ENCODE measurements at places on chromosomes 2 and 18.

- DNase-seq, result peak; percentile 70
Observed at GRCh38 chr2:31318361-31319336, 84.7 kb downstream of the EHD3 start.

DNA sequence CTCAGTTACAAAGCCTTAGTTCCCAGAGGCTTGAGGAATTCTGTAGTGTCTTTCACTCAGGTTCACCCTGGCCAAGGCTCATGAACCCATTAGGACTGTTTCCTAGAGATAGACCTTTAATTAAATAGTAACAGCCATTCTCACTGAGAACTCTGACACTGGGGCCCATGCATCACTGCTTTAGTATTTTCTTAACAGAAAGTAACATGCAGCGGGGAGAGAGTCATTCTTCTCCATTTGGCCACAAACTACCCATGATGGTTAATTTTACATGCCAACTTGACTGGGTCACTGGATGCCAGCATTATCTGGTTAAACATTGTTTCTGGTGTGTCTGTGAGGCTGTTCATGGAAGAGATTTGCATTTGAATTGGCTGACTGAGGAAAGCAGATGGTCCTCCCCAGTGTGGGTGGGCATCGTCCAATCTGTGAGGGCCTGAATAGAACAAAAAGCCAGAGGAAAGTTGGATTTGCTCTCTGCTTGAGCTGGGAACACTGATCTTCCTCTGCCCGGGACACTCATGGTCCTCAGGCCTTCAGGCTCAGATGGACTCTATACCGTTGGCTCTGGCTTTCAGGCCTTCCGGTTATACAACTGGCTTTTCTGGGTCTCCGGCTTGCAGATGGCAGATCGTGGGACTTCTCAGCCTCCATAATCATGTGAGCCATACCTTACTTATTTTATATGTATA, 5.6 kb upstream of the CPLX4 start:
- no peak for DNase-seq

- no peak for DNase-seq
Observed at GRCh38 chr2:177830881-177831386, 241.6 kb downstream of the PDE11A start.

DNA sequence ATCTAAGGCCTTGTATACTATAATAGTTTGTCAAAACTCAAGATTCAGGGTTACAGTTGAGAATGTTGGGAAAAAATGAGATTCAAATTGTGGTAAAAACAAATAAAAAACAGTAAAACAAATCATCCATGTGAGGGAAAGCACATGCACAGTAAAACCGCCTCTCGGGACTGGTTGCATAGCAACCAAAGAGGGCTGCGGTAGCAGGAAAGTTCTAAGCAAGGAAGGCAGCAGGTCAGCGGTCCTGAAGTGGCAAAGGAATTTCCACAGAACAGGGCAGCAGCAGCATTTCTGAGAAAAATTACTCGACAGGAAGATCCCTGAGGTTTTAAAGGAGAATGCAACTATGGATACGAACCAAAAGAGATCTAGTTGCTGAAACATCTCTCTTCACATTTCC, 93.7 kb downstream of the DYNAP start:
- DNase-seq, result no peak

DNA sequence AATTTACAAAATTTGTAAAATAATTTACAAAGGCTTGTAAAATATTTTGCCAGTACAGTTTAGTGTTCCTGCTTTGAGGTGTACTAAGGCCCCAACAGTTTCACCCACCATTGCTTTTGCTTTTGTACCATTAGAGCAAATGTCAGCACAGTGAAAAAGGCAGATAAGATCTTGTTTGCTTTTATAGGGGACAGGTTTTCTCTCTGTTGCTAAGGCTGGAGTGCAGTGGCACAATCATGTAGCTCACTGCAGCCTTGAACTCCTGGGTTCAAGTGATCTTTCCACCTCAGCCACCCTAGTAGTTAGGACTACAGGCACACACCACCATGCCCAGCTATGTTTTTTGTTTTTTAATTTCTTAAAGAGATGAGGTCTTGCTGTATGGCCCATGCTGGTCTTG, 19.6 kb upstream of the NPC1 start:
- no peak for DNase-seq

DNA sequence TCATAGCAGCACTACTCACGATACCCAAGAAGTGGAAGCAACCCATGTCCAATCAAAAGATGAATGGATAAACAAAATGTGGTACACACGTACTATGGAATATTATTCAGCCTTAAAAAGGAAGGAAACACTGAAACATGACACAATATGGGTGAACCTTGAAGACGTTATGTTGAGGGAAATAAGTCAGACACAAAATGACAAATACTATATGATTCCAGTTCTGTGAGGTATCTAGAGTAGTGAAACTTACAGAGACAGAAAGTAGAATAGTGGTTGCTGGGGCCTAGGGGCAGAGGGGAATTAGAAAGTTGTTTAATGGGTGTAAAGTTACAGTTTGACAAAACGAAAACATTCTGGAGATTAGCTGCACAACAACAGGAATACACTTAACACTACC, 24.7 kb downstream of the TLK1 start:
- no peak for DNase-seq

GRCh38 chr2:45707661-45708060, 56.2 kb downstream of the PRKCE start:
- DNase-seq, result no peak

DNA sequence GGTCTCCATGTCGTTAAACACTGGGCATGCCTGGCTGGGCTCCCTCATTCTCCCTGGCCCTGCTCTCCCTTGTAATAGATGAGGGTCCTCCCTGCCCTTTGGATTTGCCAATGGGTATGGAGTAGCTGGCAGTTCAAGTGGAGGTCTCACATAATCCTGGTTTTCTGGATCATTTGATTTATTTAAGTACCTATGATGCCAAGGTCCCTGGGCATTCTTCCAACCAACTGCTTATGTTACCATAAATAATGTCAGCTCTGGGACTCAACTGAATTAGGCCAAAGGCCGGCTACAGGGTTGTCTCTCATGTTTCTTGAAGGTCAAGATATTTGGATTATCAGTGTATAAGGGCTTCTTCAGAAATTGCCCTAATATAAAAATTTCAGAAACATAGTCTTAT, 104.9 kb upstream of the LYPD6 start:
- DNase-seq, result no peak

DNA sequence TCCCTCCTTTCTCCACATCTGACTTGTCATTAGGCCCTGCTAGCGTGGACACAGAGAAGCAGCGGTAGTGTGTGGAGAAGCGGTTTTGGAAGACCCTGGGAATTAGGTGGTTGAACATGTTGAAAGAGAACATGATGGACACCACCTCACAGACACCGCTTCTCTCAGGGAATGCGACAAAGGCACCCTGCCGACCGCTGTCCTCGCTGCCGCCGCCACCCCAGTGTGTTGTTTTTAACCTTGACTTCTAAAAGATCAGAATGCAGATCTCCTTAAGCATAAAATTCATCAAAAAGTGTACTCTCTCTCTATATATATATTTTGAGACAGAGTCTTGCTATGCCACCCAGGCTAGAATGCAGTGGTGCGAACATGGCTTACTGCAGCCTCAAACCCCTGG, 33.2 kb downstream of the AQP4 start:
- no peak for DNase-seq

DNA sequence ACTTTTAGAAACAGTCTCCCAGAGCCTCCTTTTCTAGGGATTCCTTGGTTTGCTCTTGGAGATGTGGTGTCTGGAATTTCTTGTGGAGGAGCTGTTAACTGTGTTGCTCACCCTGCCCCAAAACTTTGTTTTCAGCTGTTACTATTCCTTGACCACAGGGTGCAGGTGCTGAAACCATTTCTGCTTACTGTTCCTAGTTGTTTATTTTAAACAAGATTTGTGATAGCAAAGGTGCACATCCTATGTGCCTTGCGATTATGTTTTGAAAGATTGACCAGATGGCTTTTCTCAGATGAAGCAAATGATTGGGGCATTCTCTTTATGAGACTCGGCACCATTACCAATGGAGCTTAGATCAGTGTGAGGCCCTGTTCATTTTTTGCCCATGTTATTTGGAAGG, 111.2 kb downstream of the RAB3GAP1 start:
- DNase-seq, result no peak

DNA sequence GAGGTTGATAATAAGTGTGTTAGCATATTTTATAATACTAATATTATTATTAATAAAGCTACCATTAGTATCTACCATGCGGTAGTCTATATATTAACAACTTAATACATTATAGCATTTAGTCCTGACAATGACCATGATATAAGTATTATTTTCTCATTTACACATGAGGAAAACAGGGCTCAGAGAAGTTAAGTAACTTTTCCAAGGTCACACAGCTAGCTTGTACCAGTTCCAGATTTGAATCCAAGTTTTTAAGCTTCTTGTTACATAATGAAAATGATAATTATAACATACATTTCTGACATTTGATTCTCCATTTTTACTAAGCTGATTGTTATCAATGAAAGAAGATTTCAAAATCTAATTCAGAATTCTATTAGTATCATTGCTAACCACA, 310.6 kb downstream of the AGPS start:
- no peak for DNase-seq

GRCh38 chr18:1663879-1664705, 759.4 kb downstream of the ADCYAP1 start:
- DNase-seq, result no peak

DNA sequence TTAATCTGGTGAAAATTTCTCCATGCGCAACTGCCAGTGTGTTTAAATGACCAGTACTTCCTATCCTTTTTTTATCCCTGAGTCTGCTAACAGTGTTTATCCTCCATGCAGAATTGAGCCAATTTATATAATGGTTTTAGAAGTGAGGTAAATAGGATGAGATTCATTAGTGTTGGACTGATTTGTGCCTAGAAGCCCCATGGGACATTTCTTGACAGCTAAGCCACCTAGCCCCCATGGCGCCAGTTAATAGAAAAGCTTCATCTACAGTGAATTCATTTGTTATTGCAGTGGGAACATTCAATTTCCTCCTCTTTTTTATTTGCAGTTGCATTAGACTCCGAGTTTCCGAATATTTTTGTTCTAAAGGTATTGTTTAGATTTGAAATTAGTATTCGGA, 175.6 kb downstream of the ARL6IP6 start:
- DNase-seq, result no peak

- no peak for DNase-seq
Observed at GRCh38 chr2:10890706-10891270, 20.9 kb upstream of the KCNF1 start.

DNA sequence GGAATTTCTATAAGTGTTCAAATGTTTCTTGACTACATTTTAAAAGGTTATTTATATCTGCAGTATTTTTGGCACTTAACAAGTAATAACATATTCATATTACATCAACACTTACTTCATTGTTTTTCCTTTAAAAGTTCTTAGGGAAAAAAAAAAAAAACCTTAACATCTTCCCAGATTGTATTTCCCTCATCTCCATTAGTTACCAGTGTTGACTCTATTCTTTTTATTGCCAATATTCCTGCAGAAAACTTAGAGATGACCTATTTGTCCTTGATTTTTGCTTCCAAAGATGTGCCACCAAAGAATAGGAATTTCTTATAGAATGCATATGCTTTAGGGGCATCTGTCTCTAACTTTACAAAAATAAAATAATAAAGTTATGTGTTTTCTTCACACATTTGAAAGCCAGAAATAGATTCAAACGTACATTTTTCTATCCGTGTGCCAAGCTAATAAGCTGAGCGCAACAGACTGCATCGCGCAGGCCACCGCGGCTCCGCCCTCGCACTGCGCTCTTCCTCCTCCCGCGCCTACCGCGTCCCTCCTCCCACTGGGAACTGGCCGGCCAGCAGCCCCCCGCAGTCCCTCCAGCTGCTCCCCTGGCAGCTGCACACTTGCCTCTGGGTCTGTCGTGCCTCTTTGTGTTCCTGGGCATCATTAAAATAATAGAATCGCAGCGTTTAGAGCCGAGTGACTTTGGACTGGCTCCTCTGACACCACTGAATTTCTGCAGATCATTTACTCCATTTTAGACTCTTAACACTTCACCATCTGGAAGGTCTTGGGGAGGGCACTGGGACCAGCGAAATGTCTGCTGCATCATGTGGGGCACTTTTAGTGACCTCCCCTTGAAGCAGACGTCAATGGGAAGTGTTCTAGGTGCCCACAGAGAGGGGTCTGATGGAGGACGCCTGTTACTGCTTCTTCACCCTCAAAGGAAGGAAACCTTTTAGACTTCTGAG, 21.2 kb upstream of the NAB1 start:
- DNase-seq, result no peak

DNA sequence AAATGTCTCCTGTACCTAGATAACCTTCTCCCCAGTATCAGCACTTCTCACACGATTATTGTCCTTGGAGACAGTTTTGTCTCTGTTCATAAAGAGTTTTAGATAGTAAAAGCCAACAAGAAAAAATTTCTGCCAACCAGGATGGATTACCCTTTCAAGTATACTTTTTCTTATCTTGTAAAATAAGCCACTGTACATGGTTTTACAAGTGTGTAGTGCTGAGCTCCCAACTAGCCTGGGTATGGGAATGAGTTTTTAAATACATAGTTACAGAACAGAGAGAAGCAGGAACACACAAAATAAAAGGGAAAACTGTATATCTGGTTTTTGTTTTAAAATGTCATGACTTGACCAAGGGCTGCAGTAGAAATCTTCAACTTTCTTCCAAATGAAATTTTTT, 76.7 kb downstream of the C18orf54 start:
- no peak for DNase-seq

DNA sequence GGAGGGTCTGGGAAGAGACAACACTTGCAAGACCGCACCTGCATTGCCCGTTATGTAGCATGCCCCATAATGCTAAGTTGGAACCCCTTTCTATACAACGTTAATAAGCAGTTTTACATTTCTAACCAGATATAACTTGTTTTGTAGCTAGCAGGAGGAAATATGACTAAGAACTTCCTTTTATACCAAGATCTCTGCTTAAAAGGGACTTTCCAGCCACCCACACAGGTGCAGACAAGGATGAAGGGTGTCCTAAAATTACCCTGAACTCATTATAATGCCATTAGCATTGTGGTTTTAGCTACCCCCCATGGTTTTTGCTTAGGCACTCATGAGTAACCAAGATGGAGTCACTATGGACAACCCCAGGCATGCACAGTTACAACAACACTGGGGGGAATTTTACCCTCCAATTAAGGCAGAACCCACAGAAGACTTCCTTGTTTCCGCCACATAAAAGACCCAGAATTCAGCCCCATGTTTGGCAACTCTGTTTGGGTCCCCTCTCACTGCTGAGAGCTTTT, 362.8 kb downstream of the CBLN2 start:
- DNase-seq, result no peak

DNA sequence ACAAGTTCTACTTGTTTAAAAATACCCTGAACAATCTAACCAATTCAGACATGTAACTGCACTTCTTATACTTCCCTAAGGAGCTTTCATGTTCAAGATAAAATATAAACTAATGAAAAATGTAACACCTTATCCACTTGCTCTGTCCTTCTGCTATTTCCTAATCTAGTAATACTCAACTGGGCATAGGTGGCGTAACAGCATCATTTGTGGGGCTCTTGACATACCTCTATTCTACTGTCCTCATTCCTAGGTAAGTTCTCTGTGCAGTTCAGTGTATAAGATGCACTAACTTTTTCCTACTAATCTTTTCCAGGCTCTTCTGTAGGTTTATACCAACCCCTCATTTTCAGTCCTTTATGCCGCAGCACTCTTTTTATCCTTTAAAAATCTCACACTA, 36.7 kb downstream of the PRKD3 start:
- no peak for DNase-seq

Data from brain pericyte (primary cell).